ENCODE measurements at places on chromosomes 4 and X.

DNA sequence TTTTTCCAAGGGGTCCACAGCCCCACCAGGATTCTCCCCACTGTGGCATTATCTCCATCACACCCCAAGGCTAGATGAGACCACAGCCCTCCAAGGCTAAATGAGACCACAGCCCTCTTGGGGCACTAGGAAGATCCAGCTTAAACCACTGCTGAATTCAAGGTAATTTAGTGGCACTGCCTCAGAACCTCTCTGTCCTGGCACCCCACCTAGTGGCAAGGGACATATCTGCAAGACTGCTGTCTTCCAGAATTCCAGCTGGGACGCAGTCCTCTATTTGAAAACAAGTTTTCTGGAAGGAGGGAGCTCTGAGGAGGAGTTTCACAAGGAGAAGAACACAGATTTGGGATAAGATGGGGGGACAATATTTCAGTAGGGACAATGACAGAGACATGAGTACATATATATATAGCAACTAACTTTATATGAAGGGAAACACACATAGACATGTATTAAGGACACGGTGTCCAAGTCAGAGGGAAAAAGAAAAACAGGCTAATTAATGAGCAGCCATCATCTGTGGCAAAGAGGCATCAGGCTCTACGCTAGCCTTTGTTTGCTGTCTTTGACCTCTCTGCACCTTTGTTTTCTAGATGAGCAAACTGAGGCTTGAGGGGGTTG, 9.3 kb downstream of the CETN2 start:
- no peak for DNase-seq

GRCh38 chrX:1528186-1528883, 8.7 kb downstream of the P2RY8 start:
- no peak for DNase-seq

DNA sequence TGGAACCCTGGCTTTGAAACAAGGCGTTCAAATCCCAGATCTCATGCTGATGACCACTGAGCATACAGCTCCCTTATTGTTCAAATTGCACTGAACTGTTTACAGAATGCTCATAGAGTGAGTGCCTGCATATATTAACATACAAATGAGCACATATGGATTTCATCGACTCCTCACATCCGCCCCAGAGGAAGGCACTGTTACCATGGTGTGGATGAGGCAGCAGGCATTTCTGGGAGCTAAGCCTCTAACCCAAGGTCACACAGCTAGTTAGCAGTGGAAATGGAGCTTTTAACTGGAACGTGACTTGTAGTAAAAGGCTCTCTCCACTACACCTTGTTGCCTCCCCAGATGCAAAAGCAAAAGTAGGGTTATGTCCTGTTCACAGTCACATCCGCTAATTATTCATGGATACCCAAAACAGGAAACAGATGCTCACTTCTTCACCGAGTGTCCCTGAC, 289.7 kb downstream of the STK32B start:
- no peak for DNase-seq

DNA sequence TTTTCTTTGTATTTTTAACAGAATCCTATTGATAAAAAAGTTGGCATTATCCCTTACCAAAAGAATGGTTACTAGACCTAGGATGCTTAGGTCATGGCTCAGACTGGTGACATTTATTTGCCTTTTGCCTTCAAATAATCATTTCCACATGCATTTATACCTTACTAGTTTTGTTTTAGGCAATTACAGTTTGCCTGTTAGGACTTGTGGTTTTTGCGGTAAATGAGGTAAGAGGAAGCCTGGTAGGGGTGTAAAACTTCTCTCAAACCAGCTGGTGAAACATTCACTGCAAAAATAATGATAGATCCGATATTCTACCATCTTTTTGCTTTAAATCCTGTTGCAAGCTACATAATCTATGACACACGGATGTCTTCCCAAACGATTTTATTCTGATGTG, 12.1 kb downstream of the LAMP2 start:
- DNase-seq: no peak

DNA sequence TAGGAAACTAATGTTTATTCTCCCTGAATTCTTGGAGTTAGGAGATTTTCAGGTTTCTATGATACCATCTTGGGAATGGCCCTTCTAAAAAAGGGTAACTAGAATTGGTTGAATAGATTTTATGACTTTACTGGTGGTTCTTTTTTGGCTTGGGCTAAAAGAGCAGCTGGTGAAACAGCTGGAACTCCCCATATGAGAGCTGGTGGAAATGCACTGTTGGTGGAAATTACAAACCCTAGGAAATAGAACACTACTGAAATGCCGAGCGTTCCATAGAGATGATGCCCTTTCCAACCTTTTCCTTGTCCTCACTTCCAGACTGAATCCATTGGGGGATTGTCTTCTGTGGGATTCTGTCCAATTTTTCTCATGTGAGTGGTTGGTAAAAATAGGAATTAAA, 139.5 kb downstream of the STIM2 start:
- DNase-seq: no peak

DNA sequence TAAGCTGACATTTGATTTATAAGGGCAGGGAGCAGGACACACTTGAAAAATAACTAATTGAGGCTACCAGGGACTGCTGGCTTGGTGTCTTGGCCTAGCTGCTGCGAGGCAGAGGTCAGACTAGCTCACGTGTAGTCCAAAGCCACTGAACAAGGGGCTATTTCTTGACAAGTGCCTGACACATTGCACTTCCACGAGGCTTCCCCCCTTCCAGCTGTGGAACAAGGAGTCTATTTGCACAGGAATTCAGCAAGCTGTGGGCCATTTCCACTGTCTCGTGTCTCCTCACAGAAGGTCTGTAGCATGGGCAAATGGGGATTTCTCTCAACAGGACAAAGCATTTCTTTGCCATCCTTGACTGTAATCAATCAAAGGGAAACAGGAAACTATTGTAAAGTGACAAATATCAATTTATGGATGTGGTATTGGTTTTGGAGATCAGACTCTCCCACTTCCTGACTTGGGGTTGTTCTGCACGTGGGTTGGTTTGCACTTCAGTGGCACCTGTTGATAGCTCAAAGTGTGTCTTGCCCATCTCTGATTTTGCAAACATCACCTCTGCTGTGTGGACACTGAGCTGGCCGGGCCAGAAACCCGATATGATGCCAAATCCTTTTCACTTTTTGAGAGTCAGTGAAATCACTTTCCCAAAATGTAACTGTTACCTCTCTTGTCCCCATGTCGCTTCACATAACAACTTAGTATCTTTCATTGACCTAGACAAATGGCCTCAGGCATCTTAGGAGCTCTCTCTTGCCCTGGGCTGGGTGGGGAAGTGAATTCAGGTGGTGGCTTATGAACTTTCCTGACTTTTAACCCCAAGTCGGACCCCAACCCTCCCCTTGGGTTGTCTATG, 107.4 kb upstream of the MAMLD1 start:
- no peak for DNase-seq

DNA sequence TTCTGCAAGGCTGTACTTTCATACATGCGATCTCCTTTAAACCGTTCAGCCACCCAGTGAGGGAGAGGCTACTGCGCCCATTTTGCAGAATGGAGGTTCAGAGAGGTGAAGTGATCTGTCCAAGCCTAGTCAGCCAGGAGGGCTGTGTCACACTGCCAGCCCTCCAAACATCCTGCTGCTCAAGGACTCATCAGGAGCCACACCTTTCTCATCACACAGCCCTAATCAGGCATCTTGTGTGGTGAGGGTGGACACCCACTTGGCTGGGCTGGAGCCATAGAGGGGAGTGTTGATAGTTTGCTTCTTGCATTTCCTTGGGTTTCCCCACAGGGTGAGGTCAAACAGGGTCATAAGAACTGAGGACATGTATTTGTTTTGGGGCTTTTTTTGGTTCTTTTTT, 5.4 kb upstream of the CXCR3 start:
- DNase-seq: no peak

DNA sequence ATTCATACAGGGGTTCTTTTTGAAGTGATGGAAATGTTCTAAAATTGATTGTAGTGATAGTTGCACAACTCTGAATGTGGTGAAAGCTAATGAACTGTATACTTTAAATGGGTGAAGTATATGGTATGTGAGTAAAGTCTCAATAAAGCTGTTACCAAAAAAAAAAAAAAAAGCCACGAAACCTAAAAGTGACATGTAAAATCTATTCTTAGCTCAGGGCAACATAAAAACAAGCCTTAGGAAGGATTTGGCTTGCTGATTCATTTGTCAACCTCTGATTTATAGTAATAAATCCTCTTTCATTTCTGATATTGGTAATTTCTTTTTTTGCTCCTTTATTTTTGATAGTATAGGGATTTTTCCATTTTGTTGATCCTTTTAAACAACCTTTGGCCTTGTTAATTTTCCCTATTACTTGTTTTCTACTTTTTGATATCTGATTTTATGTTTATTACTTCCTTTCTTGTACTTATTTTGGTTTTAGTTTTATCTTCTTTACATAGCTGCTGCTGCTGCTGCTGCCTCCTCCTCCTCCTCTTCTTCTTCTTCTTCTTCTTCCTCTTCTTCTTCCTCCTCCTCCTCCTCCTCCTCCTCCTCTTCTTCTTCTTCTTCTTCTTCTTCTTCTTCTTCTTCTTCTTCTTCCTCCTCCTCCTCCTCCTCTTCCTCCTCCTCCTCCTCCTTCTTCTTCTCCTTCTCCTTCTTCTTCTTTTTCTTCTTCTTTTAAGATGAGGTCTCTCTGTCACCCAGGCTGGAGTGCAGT, 79.4 kb downstream of the ADGRG4 start:
- DNase-seq: no peak

- no peak for DNase-seq
These were observed 1307.3 kb downstream of the RPA4 start for GRCh38 chrX:98191003-98191402.

DNA sequence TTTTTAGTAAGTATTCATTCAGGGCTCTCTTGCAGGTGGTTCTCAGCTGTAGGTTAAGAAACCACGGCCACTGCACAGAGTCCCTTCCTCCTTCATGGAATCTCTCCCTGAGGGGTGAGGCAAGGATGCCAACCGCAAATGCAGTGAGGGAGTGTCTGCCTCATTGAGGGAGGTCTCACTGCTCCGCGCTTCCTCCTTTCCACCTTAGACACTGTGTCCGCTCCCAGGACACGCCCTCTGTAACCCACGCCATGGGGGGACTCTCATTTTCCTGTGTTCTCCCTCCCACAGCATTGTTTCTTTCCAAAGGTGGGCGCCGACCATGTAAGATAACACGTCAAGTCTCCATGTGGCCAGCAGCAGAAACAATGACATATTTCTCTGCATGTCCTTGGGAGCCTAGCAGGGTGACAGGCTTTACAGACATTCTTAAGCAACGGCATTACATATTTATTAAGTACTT, 63.2 kb downstream of the SEPSECS start:
- no peak for DNase-seq

- DNase-seq: no peak
These were observed 50.0 kb upstream of the GPC4 start for GRCh38 chrX:133465254-133465653.

DNA sequence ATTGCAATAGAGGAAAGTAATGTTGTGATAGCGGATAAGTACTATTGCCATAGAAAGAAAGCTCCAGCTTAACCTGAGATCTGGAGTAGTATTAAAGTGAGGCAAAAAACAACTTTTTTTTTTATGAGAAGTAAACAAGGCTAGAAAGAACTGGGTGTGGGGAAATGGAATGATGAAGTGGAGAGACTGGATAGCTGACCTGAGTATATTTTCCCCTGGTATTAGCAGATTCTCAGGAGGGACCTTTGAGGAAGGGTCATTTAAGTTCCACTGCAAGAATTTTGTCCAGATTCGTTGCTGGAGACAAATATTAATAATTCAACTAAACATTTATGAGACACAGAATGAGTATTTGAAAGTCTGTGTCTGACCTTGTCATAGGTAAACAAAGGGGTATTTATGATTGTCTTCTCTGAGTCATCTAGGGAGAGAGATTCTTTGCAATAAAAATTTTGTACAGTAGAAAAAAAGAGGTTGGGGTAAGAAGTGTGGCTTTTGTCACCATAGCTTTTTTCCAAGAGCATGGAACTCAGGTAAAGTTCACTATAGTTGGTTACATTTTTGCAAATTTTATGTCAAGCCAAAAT, 2095.9 kb downstream of the ARAP2 start:
- no peak for DNase-seq

GRCh38 chrX:134026565-134027311, 41.3 kb upstream of the GPC3 start:
- DNase-seq: no peak

Data from GM12892 (cell line).